ENCODE measurements at places on chromosomes 12 and 14.

- DNase-seq, result no peak
These were observed 23.7 kb downstream of the NINJ2 start for GRCh38 chr12:639566-639965.

GRCh38 chr12:81809829-81810595 is 50.9 kb upstream of the PPFIA2 start:
- DNase-seq, result no peak

DNA sequence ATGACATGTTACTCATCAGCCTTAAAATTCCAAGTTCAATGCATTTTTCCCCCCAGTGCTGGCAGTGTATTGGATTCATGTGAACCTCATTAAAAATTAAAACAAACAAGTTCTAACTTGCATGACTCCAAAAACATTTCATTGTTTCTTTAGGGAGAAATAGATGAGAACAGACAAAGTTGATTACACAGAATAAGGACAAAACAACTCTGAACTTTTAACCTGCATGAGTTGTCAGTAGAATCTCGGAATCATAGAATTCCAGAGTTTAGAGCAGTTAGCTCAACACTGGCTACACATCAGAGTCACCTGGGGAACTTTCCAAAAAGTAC is 127.5 kb downstream of the TMX1 start:
- DNase-seq, result no peak

DNA sequence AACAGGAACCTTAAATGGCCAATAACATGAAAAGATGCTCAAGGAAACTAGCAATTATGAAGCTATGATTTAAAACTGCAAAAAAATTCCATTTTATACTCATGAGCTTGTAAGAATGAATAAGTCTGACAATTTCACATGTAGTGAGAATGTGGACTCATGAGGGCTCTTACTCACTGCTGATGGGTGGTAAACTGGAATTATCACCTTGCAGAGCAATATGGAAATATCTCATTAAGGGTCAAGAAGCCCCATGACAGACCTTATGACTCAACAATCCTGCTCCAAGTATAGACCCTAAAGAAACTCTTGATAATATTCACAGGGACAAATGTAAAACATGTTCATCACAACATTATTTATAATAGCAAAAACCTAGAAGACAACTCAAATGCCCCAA is 23.5 kb upstream of the SMAGP start:
- no peak for DNase-seq

- no peak for DNase-seq
These were observed 211.6 kb upstream of the SFSWAP start for GRCh38 chr12:131499160-131499863.

DNA sequence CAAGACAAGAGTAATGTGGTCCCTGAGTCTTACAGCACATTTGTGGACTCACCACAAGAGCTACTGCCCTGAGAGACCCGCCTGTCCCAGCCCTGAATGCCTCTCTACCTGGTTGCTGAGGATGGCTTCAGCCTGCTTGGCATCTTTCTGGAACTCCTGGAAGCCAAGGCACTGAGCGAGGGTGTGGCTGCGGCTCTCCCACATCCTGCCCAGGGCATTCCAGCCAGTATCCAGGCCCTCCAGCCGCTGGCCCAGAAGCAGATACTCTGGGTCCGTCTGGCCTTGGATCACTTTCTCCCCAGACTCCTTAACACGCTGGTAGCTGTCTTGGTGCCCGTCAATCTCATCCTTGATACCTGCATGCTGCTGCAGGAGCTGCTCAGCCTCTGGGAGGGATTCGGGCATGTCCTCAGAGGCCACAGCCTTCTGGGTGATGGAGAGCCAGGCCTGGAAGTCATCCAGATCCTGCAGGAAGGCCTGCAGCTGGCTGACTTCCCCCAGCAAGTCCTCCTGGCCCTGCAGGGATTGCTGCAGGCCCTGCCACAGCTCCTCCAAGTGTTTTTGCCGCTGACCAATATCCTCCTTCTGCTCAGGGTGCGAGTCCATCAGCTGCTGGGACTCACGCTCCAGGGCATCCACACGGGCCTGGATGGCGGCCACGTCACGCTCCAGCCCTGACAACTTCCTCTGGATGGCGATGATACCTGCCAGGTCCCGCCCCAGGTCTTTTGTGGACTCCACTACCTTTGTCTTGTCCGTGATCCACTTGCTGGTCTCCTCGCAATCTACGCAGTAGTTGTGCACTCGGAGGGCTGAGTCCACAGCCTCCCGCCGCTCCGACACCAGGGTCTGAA is 82.3 kb downstream of the PLEKHG3 start:
- no peak for DNase-seq

DNA sequence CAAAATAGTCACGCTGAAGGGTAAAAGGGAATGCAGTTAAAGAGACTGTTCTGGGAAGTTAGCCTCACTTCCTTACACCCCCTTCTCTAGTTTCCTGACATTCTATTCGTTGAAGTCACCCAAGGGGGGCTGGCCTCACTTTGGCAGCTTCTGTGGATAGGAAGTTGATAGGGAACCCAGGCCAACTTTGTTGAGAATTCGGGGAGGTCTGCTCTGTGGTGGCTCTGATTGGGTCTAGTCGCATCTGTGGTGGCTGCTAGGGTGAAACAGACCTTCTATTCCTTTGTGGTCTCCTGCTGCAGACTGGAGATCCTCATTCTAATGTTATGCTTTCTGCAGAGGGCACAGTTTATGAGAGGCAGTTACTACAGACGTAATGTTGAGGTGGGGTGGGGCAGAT is 28.8 kb upstream of the GZMB start:
- DNase-seq, result no peak

GRCh38 chr14:75286313-75286712 is 7.7 kb downstream of the FOS start:
- DNase-seq, result peak; percentile 67

GRCh38 chr14:97878206-97878605 is 1081.0 kb downstream of the VRK1 start:
- no peak for DNase-seq

DNA sequence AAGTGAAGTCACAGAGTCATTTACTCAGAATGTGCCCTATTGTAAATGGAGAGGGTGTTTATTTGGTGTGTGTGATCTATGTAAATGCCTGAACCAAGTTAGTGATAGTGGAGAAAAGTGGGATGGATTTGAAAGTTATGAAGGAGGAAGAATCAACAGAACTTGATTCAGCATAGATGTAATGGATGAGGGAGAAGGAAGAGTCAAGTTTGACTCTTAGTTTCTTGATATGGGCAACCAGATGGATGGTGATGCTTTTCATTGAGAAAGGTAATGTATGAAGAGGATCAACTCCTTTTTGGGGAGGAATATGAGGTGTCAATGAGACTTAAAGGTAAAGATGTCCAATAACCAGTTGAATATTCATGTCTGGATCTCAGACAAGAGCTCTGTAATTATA is 6.7 kb upstream of the MON2 start:
- no peak for DNase-seq

GRCh38 chr12:116443821-116444589 is 115.2 kb upstream of the MAP1LC3B2 start:
- DNase-seq, result no peak

DNA sequence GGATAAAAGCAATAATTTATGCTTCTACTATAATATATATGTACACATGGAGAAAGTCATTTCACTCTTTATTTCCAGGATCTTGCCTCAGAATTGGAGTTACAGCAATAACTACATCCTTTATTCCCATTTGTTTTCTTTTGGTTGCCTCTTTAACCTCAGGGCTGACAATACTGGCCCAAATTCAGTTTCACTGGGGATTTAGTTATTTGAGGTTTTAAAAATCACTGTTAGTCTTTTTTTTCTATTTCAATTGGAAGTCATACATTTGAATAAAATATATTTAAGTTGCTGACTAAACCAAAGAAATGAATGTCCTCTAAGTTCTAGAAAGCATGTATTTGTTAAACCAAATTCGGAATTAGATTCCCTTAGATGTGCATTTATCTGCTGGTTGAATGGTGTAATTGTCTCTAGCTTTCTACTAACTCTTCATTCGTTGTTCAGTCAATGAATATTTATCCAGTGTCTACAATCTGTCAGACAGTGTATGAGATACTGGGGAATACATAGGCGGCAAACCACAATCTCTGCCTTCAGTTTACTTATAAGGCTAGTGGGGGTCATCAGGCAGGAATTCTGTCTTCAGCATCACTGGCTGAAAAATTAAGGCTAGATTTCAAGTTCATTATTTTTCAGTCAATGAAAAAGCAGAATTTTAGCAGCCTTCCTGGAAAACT is 190.8 kb upstream of the ARHGAP5 start:
- DNase-seq, result no peak

DNA sequence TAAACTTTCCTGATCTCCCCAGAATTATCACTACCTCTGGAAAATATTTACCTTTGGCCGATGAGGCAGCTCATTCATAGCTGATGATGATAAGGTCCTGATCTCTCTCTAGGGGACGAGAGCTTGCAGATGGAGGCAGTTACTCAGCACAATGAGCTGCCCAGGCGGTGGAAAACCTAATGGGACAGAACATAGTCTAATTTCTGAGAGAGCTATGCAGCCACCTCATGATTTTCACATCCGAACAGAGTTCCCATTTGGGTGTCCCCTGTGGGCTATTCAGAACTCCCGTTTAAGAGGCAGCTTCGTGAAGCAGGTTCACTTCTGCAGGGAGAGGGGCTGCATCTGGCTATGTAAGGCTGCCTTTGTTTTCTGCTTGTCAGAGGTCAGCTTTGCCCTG is 724.6 kb upstream of the TMEM132C start:
- DNase-seq, result no peak
